Adrenal gland (tissue), 19 donors: ENCODE measurements at places on chromosomes 2 and 18. TPM values are rescaled to one million over a fixed set of nuclear protein-coding genes. Genes with fewer than 3 reads are reported as not detected.

CACNB4 gene
- 1.1 TPM for polyA plus RNA-seq

IL36B gene
- not detected for polyA plus RNA-seq

SRSF7 gene
- polyA plus RNA-seq = 146 TPM

ERMN gene
- polyA plus RNA-seq = 0.17 TPM

RGPD5 gene
- 8.8 TPM for polyA plus RNA-seq

TRIM54 gene
- 47.1 TPM for polyA plus RNA-seq

CD8B2 gene
- polyA plus RNA-seq = not detected

GAL3ST2 gene
- not detected for polyA plus RNA-seq
